ENCODE measurements at places on chromosomes 5 and 9.

DNA sequence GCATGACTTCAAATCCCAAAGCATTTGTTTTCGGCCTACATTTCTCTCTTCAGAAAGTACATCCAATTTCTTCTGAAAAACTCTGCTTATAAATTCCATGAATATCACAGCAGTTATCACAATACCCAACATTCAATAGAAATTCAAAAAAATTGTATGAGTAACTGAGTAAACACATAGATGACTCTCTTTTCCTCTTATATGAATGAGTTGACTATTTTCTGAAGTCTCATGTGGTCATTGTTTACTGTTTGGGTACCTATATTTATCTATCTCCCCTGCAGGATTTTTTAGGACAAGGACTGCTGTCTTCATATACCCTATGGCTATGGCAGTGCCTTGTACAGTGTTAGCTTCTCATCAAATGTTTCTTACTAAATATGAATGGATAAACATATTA is 157.1 kb downstream of the HTR1A start:
- DNase-seq, result no peak

- DNase-seq, result peak; percentile 63
Measured at GRCh38 chr9:133125941-133126696, 5.1 kb upstream of the RALGDS start.

- no peak for DNase-seq
Measured at GRCh38 chr9:89177012-89177943, 1.3 kb downstream of the SHC3 start.

DNA sequence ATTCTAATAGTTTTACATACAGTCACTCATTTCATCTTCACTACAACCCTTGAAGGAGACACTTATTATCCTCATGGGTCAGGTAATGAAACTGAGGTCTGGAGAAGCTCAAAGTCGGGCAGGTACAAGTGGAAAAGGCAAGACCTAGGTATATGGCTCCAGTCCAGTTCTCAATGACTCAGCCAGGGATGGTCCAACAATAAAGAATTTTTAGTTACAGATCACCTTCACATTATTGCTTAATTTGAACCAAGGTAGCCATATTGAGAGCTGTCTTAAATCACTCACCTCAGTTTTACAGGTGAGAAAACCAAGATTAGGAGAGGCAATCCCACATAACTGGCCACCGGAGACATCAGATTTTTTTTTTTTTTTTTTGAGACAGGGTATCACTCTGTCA is 55.4 kb downstream of the PTPN3 start:
- DNase-seq, result no peak

GRCh38 chr9:2128141-2128540 is 113.0 kb downstream of the SMARCA2 start:
- DNase-seq, result no peak

Measured in left lobe of liver (tissue), 2 donors.